ENCODE measurements at places on chromosomes 2 and 18. TPM values are rescaled to one million over a fixed set of nuclear protein-coding genes. Genes with fewer than 3 reads are reported as not detected.

Gene ZNF385B
- total RNA-seq: not detected

DNA sequence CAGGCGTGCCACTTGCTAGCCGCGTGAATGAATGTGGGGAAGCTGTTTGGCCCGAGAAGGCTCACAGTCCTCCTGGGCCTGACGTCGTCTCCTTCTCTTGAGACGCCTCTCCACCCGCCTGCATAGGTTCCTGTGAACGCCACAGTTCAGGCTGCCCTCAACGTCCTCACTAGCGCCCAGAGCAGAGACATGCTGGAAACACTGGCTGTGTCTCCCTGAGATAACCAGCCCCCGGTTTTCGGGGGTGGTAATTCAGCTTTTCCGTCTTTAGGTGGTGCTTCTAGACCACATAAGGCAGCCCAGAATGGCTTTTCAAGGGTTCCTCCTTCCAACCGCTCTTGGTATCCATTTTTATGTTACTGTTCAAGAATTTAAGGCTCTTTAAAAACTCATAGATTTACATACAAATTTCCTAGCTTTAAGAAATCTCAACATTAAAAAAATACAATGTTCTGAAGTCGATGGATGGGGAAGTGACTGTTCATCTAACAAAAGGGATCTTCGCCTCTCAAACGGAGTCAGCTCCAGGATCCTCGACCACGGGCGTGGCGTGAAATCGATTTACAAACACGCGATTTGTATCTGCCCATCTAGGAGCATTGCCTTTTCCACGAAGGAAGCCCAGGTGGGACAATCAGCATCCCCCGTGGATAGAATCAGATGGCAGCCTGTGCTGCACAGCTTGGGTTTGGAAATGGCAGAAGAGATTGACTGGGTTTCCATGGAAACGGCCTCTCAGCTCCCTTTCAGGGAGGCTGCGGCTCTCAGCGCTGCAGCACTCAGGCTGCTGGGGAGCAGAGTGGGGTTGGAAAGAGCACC lies 110.6 kb upstream of the PXDN start:
- no peak for DNase-seq

Gene HOXD1
- total RNA-seq: 0.07 TPM

DNA sequence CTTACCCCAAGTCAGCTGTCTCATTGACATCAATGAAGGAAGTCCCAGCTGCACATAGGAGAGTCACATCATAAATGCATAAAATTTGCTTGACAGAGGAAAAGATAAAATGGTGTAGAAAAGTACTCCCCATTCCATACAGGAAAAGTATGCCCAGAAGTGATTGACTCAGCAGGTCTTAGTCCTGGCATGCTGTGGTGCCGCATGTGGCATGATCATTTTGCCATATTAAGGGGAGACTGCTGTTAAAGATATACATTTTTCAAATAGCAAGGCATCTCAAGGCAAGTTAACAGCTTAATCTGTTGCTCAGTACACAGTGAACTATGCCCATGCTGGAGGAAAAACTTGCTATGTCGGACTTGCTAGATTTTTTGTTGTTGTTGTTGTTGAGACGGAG lies 8.1 kb downstream of the COPS7B start:
- no peak for DNase-seq

- no peak for DNase-seq
Observed at GRCh38 chr2:225867071-225867470, 467.6 kb downstream of the NYAP2 start.

All from pulmonary artery endothelial cell (primary cell).